ENCODE measurements at places on chromosomes 7 and 10.

GRCh38 chr10:104676874-104677273 is 35.8 kb downstream of the SORCS3 start:
- DNase-seq = no peak

DNA sequence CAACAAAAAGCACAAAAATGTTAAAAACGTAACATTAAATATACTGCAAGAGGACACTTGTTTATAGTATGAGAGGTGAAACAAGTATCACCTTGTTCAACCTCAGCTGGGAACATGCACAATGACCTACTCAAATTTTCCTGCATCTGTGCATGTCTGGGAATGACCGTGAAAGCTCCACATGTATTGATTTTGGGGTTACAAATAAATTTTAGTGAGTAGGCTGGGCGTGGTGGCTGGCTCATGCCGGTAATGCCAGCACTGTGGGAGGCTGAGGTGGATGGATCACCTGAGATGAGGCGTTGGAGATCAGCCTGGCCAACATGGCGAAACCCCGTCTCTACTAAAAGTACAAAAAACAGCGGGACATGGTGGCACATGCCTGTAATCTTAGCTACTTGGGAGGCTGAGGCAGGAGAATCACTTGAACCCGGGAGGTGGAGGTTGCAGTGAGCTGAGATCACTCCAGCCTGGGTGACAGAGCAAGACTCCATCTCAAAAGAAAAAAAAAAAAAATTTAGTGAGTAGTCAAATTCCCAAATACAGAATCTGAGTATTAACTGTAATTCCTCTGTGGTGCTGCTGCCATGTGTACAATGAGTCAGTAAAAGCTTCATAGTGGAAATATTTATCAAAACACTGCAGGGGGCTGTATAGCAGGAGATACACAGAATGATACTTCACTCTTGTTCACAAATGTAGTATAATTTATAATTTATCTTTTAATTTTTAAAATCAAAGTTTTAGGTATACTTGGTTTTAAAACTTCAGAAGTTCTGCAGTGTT is 41.1 kb downstream of the SUGCT start:
- no peak for DNase-seq

DNA sequence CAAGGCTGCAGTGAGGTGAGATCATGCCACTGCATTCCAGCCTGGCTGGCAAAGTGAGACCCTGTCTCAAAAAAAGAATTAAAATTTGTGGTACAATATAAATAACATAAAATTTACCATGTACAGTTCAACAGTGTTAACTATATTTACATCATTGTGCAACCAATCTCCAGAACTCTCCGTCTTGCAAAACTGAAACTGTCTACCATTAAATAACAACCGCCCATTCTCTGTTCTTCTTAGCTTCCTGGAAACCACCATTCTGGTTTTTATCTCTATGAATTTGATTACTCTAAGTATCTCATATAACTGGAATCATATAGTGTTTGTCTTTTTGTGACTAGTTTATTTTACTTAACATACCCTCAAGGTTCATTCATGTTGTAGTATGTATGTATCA is 167.6 kb downstream of the AUTS2 start:
- no peak for DNase-seq

GRCh38 chr10:52644373-52645186 is 128.0 kb downstream of the MBL2 start:
- DNase-seq = no peak

DNA sequence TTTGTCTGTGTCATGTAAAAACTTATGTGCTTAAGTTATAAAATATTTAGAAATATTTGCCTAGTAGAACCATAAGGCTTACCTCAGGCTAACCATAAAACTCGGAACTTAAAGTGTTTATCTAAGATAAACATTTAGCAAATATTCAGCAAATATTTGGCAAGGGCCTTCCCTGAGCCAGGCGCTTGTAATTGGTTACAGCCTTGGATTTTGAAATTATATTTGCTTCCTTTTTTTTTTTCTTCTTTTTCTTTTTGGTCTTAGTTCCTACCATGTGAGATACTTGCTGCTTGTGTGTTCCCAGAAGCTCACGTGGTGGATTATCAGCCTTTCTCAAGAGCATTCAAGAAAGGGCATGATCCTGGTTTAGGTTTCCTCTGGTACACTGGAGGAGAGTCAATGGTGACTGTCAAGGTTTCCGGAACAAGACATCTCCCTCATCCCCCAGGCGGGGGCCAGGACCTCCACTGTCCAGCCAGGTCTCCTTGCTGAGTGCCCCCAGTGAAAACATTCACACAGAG is 5.2 kb upstream of the BRI3 start:
- no peak for DNase-seq

DNA sequence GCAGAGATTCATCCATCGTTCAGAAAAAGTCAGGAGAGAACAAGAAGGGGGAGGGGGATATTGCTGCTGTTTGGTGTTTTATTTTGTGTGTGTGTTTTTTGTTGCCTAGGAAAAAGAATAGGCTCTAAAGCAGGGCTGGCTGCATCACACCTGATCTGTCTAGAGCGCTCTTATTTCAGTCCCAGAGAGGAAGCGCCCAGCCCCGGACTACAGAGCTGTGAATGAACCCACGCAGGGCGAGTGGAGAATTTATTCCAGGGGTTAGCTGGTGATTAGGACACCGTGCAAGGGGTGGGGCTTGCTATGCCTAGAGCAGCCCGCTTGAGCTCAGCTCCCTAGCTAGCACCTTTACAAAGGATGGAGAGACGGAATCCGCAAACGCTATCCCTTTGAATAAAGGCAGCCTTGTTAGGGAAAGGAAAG is 621 bp upstream of the FAM13C start:
- DNase-seq = peak; percentile 39

DNA sequence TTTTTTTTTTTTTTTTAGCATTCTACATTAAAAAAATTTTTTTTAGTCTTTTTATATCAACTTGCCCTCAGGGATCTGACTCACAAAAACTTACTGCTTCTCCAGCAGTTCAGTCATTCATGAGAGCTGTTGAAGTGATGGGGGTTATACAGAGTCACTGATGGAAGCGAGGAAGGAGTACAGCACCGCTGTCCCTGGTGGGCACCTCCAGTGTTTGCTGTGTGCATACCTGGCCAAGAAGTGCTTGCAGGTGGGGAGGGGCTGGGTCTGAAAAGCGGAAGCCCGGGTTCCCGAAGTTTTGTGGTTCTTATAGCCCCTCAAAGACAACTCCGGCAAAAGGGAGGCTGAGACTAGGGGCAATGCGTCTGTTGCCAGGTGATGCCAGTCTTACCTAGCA is 46.2 kb downstream of the MINDY4 start:
- DNase-seq = no peak

GRCh38 chr7:106613848-106614560 is 47.0 kb downstream of the CCDC71L start:
- no peak for DNase-seq

DNA sequence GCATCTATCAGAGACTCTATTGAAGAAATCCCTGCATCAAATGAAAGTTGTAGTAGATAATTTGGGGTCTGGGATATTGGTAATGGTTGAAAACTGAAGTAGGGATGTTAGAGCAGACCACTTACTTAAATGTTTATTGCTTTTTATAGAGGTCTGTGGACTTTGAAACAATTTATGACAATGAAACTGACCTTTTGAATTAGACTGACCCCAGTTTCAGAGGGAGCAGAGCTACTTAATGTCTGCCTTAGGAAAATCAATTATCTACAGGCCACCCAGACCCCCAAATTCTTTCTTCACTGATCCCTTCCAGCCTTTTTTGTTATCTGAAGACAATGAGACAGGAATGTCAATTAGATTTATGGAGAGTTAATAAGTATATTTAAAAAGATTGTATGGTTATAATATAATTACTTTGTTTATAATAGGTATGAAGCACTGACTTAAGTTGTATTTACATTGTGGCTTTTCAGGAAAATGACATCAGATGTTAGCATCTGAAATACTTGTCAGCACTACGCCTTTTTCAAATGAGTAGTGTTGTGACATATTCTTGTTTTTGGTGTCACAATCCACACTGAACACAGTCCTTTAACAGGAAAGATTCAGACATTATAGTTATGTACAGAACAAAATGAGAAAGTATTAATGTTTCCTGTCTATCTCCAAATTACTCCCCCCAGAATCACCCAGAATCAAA is 13.9 kb downstream of the MGAM2 start:
- no peak for DNase-seq

DNA sequence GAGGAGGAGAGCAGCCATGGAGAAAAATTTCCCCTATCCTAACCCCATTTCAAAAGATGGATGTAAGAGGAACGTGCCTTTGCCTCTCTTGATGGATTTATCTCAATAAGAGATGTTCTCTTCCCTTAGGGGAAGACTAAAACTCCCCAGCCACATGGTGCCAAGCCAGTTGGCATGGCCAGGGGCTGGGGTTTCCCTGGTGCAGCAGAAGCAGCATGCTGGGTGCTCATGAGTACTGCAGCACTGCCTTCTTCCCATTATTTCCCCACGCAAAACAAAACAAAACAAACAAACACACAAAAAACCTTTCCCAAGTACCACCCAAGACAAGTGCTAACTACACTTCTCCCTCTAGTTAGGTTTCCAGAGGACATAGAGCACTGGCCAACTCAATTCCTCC is 97.2 kb downstream of the DOCK4 start:
- no peak for DNase-seq

DNA sequence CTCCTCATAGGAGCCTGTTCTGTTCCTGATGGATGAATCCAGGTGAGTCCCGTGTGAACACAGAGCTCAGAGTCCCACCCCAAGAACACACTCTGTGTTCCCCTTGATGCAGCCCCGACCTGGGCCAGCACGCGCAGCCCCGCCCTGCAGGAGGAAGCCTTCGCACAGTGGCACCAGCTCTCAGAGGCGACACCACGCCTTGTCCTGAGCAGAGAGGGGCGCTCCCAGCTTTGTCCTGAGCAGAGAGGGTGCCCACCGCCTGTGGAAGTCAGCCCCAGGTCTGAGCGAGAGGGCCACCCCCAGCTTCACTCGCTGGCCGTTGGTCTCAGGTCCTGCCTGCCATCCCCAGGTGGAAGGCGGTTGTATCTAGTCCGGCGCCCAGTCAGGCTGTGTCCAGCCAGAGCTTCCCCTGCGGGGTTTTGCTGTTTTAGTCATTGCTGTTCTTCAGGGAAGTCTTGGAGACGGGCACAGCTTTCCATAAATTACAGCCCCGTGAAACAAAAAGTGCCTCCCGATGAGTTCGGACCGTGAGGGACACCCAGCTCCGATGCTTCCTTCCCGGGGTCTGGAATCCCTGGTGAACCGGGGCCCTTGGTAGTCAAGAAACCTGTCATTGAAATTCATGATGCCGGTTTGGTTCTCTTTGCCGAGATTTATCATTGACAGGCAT is 43.6 kb downstream of the NKX6-2 start:
- DNase-seq = no peak

DNA sequence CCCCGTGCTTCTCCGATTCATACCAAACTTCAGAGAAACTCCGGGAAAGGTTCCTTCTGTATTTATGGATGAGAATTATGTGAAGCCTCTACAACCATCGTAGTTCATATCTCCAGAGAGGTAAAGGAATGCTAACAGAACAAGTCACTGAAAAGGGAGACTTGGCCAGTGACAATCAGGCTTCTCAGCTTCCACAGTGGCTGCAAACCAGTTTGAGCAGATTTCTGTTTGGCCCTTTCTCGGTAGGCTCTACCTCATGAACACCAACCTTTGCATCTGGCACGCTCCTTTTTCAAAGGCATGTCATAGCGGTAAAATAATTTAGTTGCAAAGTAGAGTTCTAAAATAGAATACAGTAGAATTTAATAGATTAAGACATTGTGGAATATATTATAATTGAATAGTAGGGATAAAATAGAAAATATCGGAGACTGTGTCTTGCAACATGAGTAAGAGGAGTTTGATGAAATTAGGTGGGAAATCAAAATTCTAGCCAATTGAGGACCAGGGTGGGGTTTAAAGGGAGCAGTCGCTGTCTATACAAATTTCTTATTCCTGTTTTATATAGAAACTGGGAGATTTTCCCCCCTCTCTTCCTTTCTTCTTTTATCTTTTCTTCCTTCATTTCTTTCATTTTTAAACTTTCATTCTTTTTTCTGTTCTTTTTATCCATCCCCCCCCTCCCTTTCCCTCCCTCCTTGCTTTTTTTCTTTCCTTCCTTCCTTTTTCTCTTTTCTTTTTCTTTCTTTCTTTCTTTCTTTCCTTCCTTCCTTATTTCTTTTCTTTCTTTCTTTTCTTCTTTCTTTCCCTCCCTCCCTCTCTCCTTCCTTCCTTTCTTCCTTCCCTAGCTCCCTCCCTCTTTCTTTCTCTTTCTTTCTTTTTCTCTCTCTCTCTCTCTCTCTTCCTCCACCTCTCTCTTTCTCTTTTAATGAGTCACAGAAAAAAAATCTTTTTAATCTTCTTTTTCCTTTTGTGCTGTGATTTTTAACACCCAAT is 161.5 kb upstream of the KLF6 start:
- no peak for DNase-seq
